HS-5 (cell line): ENCODE measurements at places on chromosomes 5 and 9.

GRCh38 chr5:55004729-55005128 lies 19.3 kb upstream of the GZMK start:
- DNase-seq, result peak; percentile 40

- DNase-seq, result no peak
Observed at GRCh38 chr9:34377404-34377746, 677 bp upstream of the MYORG start.

- DNase-seq, result no peak
Observed at GRCh38 chr9:107219486-107220077, 63.5 kb upstream of the RAD23B start.

- DNase-seq, result no peak
Observed at GRCh38 chr9:134545543-134546245, 95.9 kb upstream of the COL5A1 start.

DNA sequence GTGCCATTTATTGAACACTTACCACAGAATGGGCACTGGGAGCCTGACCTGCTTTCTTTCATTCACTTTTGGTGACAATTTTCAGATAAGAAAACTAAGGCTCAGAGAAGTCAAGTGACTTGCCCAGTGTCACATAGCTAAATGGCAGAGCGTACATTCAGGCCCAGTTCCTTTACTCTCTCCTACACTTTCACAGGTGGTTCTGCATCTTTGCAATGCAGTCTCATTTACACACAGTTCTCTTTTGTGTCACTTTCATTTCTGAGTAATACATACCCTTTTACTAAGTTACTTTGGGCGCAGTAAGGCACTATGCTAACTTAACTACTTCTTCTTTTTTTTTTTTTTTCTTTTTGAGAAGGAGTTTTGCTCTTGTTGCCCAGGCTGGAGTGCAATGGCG lies 8.3 kb downstream of the NFIL3 start:
- no peak for DNase-seq

- DNase-seq, result no peak
Observed at GRCh38 chr5:31492869-31493268, 39.0 kb downstream of the DROSHA start.

DNA sequence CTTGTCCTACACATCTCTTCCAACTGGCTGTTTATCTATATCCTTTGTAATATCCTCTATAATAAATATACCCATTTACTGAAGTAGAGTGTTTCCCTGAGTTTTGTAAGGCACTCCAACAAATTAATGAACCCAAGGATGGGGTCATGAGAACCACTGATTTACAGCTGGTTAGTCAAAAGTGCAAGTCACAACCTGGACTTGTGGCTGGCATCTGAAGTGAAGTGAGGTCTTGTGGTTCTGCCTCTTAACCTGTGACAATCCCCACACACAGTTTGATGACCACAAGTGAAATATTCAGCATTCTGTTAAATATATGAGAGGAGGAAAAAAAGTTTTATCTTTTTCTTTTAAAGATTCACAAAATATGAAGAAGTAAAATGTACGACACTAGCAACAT lies 126.1 kb downstream of the NR2F1-AS1 start:
- no peak for DNase-seq

- DNase-seq, result no peak
Observed at GRCh38 chr5:77945874-77946273, 169.7 kb upstream of the TBCA start.

DNA sequence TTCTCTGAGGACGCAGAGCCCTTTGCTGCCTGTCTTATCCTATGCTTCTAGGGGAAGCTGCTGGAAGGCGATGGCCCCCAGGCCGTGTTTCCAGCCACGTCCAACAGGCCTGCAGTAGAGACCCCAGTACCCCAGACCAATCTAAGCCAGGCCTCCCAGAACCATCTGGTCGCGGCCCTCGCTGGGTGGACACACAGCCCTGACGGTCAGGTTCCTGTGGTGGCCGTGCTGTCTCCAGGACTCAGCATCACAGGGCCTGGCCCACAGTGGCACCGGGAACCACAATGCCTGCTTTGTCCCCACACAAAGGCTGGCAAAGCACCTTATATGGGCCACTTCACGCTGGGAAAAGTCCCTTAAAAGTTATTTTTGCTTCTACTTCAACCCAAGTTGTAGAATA lies 44.5 kb downstream of the SEMA4D start:
- DNase-seq, result no peak

DNA sequence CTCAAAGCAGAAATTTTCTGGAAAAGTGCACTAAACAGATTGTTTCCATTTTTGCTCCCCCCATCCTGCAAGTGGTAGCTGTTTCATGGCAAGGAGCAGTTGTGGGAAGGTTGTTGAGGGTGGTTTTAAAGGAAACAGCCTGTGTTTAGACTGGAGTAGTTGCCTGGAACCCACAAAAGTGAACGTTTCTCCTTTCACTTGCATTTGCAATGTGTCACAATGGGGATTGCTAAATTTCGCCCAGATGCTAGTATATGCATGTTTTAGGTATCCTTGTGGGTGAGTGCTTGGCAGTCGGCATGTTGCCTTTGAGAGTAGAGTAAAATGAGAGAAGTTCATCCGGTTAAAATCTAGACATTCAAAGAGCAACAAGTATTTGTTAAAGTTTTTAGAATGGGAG lies 1099.9 kb upstream of the DMAC1 start:
- DNase-seq, result no peak
